ENCODE measurements at places on chromosomes 4 and X. TPM values are rescaled to one million over a fixed set of nuclear protein-coding genes. Genes with fewer than 3 reads are reported as not detected.

The SCML2 gene
- total RNA-seq = 0.73 TPM

The RAB33A gene
- total RNA-seq = 14.4 TPM

The PF4V1 gene
- total RNA-seq = not detected

The TEX13C gene
- total RNA-seq = not detected

The DMRTC1 gene
- total RNA-seq = 0.50 TPM

The FAM47E gene
- 0.74 TPM for total RNA-seq

The CYSLTR1 gene
- 6.6 TPM for total RNA-seq

The HERC5 gene
- 23.6 TPM for total RNA-seq

DNA sequence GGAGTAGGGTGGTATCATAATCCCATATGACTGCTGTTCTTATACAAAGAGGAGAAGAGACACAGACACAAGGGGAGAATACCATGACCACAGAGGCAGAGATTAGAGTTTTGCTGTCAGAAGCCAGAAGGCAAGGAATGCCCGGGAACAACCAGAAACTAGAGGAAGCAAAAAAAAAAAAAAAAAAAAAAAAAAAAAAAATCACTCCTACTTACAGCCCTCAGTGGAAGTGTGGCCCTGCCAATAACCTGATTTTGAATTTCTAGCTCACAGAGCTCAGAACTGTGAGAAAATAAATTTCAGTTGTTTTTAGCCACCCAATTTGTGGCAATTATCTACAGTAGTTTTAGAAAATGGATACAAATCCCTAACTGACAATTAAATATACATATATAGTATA, 30.4 kb upstream of the UBE2NL start:
- DNase-seq = no peak

DNA sequence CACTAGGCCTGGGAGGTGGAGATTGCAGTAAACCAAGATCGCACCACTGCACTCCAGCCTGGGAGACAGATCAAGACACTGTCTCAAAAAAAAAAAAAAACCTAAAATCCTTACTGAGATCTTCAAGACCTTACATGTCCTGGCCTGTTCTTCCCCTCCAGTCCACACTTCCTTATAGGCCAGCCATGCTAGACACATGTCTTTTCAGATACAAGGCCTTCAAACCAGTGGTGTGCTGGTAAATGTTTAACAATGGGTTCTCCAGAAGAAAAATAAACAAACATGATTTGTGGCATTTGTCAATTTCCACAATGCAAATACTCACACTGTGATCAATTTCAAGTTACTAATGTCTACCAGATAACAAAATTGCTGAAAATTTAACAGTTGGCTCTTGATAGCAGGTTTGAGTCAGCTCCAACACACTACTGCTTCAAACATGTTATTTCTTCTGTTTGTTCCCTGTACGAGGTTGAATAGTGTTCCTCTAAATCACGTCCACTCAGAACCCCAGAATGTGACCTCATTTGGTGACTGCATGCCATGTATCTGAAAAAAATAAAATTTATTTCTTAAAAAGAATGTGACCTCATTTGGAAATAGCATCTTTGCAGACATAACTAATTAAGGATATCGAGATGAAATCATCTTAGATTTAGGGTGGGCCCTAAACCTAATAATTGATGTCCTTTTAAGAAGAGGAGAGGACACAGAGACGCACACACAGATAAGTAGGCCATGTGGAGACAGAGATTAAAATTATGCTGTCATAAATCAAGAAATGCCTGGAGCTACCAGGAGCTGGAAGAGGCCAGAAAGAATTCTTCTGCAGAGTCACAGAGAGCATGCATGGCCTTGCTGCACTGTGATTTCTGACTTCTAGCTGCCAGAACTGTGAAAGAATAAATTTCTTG, 144.4 kb downstream of the ZNF674 start:
- no peak for DNase-seq

DNA sequence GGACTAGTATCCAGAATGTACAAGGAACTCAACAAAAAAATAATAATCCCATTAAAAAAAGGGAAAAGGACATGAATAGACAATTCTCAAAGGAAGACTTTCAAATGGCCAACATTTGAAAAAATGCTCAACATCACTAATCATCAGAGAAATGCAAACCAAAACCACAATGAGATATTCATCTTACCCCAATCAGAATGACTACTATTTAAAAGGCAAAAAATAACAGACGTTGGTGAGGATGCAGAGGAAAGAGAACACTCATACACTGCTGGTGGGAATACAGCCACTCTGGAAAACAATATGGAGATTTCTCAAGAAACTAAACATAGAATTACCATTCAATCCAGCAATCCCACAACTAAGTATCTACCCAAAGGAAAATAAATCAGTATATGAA, 133.1 kb downstream of the KDR start:
- DNase-seq = no peak

- DNase-seq = no peak
These were observed 29.2 kb downstream of the MXRA5 start for GRCh38 chrX:3317191-3317718.

DNA sequence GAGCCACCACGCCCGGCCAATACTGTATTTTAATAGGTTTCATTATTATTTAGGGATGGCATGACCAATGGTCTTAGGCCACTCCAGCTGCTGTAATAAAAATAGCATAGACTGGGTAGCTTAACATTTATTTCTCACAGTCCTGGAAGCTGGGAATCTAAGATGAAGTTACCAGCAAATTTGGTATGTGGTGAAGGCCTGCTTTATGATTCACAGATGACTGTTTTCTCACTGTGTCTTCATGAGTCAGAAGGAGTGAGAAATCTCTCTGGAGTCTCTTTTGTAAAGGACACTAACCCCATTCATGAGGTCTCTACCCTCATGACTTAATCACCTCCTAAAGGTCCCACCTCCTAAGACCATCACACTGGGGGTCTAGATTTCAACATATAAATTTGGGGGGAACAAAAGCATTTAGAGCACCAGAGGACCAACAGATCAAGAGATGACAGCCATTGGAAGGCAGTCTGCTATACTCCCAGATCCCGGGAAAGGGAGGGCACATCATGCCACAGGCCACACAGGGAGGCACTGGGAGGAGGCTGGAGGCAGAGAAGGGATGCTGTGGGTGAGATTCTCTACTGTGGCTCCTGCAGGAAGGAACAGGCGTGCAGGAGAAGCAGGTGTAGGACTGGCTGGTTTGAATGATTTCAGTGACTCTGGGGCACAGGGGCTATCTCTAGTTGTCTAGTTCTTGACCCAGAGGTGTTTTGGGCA, 335.8 kb upstream of the SFRP2 start:
- no peak for DNase-seq

GRCh38 chrX:152735101-152735500, 1.5 kb downstream of the MAGEA12 start:
- no peak for DNase-seq

DNA sequence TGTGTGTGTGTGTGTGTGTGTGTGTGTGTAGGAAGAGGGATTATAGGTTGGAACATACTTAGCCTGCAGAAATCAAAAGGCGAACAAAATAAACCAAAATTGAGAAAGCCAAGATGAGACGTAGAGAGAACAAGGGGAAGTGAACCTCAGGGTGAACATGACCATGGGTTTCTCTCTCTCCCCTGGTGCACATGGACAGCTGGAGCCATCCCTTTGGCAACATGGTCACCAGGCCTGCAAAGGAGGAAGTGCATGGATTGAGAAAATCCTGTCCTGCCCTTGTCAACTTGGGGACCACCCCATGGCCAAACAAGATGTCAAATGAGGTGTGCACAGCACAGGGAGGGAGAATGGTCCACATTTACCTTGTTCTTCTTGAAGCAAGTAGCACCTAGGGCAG, 23.1 kb downstream of the LGI2 start:
- DNase-seq = no peak

- no peak for DNase-seq
These were observed 13.8 kb upstream of the RELL1 start for GRCh38 chr4:37699868-37700481.

DNA sequence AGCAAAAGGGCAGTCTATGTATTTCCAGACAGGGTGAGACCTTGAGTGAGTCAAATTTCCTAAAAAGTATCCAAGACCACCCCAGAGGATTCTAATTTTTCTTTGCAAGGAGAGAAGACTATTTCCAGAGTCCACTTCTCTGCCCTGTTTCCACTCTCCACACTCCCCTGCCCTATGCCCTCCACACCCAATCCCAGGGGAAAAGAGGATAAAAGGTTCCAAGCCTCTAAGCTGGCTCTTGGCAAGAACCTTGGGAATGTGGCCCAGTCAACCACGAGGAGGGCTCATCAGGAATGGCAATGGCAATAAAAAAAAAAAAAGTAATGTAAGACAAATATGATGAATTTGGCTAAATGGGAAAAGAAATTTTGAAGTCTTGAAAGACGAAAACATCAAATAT, 65.9 kb downstream of the SRPX start:
- DNase-seq = no peak

DNA sequence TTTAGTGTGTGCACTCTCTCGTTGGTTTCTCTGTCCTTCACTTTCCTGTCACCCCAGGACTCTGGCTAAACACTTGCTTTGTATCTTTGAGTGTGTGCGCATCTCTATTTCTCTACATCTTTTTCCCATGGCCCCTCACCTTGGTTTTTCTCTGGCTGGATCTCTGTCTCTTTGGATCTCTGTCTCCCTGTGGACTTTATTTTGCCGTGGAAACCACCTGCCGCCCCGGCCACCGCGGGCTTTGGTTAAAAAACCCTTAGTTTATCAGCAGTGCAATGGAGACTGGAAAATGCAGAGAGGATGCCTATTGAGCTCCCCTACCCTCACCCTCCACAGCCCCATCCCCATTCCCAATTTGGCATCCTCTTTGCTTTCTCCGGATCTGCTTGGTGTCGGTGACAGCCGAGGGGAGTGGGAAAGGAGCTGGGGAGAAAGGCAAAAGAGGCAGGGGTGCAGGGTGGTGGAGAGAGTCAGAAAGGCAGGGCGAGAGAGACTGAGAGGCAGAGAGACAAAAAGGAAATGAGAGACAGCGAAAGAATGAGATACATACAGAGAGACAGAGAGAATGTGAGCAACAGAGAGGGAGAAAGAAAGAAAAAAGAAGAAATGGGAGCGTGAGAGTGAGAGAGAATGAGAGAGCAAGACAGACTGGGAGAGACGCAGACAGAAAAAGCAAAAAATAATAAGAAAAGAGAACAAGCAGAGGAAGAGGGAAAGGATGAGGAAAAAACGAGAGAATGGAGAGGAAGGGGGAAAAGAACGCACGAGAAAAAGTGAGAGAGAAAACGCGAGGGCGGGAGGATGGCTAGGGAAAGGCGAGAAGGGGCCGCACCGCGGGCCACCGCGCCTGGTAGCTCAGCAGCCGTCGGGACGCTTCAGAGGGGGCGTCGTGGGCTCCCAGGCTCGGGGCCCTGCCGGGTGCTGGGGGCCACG, 688 bp downstream of the GPR101 start:
- no peak for DNase-seq

GRCh38 chr4:118032691-118033090, 1.6 kb upstream of the NDST3 start:
- no peak for DNase-seq

- no peak for DNase-seq
These were observed 175.8 kb downstream of the GC start for GRCh38 chr4:71607780-71608677.

GRCh38 chr4:946103-946450, 13.8 kb downstream of the TMEM175 start:
- DNase-seq = no peak

GRCh38 chr4:85940151-85940550, 419.7 kb downstream of the MAPK10 start:
- DNase-seq = no peak

DNA sequence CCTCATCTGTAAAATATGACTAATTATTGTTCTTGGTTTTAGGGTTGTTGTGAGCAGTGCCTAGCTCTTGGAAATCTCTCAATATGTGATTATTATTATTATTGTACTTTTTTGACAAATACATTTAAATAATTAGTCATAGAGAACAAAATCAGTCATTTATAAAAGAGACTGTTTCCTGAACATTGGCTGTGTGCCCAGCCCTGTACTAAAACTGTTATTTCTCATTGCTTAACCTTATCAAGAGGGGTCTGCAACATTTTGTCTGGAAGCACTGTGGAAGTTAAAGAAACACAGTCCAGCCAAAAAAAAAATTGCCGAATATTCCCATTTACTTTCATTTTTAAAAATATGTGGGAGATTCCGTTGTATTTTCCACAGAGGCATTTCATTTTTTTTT, 989.2 kb upstream of the SLIT2 start:
- DNase-seq = no peak

DNA sequence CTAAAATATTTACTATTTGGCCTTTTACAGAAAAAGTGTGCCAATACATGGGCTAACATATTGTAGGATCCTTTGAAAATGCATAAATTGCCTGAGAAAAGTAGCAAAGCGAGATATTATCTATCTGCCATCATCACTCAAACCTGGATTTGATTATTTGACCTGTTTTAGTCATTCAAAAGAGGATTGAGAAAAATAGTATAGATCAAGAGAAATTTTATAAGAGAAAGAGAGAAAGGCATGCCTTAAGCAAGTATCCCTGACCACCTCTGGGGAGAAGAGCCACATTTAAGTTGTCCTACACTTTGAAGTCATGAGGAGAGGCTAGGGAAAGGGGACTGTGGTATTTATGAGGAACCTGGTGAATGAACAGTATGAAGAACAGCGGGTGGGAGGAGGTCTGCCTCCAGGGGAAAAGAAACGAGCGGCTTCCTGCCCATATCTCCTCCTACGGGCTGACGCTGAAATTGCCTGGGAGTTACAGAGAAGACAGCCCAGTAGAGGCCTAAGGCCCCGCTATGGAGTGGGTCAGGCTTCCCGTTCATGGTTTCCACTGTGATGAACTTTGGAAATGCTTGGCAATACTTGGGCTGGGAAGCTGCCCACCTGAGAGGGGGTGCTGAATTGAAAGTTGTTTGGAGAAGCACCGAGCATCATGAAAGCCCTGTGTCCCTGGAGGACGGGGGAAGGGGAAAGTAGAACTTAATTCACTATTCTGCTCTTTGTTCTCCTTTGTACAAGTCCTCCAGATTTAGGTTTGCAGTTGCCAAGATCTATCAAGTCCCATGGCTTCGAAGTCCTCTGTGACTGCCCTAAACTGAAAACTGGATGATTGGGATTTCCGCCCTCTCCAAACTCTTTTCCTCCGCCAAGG, 106.9 kb upstream of the ACSL4 start:
- no peak for DNase-seq

GRCh38 chr4:169397762-169398161, 127.0 kb upstream of the SH3RF1 start:
- no peak for DNase-seq

DNA sequence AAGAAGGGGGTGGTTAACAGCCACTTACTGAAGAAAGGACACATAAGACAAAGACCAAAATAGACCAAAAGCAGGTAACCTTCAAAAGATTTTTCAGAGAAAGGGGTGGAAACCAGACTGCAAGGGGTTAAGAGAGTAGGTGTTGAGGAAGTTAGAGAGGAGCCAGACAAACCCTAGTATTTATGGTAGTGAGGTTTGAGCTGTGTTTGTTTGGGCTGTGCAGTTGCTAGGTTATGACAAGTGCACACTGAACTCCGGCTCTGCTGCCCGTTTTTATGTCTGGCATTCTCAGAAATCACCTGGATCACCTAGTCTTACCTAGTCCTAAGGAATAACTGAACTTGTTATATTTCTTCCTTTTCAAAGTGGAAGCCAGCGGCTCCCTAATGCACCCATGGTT, 22.9 kb upstream of the G3BP2 start:
- no peak for DNase-seq

Measured in CD4-positive, alpha-beta T cell (primary cell).